ENCODE measurements at places on chromosomes 4 and X. TPM values are rescaled to one million over a fixed set of nuclear protein-coding genes. Genes with fewer than 3 reads are reported as not detected.

DNA sequence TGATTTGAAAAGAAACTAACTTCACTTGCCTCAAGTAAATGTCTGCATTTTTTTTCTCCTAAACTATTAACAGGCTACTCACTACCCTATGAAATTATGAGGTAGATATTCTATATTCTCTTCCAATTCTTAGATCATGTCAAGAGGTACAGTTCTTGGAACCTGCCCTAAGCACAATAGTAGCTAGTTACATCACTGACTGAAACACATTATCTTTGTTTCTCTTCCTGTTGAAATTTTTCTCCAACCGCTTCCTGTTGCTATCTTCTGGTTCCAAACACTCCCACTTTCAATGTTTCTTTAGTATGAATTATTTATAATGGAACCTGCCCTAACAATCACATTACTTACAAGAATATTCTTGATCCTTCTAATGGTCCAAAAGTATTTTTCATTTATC, 5.0 kb upstream of the BANK1 start:
- no peaks in the 10 kb centered on the region for H3K36me3 ChIP-seq
- H3K4me1 ChIP-seq, result peaks cover 3% of the 10 kb centered on the region
- no peak overlapping the region for H3K4me3 ChIP-seq
- H3K27ac ChIP-seq, result no peak overlapping the region
- H3K27me3 ChIP-seq, result no peaks in the 10 kb centered on the region
- DNase-seq, result no peak

The PCDH7 gene
- 59.9 TPM for total RNA-seq

DNA sequence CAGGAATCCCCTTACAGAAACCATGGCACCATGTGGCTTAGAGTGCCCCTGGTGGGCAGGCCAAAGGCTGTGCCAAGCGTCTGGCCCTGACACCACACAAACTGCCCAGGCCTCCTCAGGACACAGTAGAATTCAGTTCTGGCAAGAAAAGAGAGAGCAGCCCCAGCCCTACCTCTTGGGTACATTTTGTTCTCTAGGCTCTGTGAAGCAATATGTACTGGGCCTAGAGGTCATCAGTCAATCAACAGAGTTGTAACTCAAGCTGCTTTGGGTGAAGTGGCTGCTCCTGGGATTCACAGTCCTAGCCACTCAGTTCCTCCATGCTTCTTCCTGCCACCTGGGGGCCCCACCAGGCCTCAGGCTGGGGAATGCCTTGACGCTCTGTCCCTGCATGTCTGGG, 158.1 kb upstream of the MAMLD1 start:
- H3K27ac ChIP-seq, result no peak overlapping the region
- DNase-seq, result no peak
- no peaks in the 10 kb centered on the region for H3K36me3 ChIP-seq
- H3K27me3 ChIP-seq, result no peaks in the 10 kb centered on the region
- H3K4me3 ChIP-seq, result no peak overlapping the region

- no peaks in the 10 kb centered on the region for H3K36me3 ChIP-seq
- no peaks in the 10 kb centered on the region for H3K27me3 ChIP-seq
- no peak overlapping the region for H3K4me3 ChIP-seq
- DNase-seq, result no peak
- H3K27ac ChIP-seq, result no peak overlapping the region
Measured at GRCh38 chrX:22378296-22378695, 105.6 kb downstream of the CBLL2 start.

The CCDC110 gene
- 3.0 TPM for total RNA-seq

GRCh38 chr4:152500800-152501434, 35.0 kb downstream of the FBXW7 start:
- no peaks in the 10 kb centered on the region for H3K27me3 ChIP-seq
- no peaks in the 10 kb centered on the region for H3K36me3 ChIP-seq
- DNase-seq, result peak; percentile 91
- no peak overlapping the region for H3K4me3 ChIP-seq
- H3K27ac ChIP-seq, result no peak overlapping the region

DNA sequence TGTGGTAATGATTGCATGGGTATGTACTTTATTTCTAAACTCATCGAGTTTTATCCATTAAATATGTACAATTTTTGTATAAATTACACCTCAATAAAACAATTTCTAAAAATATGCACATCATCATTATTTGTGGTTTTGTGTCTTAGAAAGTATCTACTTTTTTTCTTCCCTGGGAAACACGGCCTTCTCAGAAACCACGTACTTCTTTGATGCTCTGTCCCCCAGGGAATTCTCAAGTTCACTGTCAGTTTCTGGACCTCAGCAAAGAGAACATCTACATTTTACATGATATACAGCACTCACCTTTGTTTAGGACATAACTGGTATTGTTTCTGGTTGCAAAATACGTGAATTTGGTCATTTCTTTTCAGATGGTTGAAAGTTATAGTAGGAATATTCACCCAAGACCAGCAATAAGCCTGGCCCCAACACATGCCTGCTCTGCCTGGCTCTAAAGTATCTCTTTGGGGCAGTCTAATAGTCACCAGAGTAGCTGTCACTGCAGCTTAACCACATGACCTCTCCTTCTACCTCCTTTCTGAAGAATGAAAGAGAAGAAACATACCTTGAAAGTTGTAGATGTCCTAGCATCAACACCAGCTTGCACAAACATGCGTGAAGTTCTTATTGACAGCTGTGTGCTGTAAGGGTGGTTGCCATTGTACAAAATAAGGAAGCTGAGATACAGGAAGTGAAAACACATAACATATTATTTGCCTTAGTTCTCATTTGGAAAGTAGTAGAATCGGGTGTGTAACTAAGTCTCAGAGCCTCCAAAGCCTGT, 48.4 kb upstream of the SPANXN4 start:
- H3K4me3 ChIP-seq, result no peak overlapping the region
- no peak overlapping the region for H3K27ac ChIP-seq
- no peaks in the 10 kb centered on the region for H3K4me1 ChIP-seq
- no peaks in the 10 kb centered on the region for H3K36me3 ChIP-seq
- no peak for DNase-seq

DNA sequence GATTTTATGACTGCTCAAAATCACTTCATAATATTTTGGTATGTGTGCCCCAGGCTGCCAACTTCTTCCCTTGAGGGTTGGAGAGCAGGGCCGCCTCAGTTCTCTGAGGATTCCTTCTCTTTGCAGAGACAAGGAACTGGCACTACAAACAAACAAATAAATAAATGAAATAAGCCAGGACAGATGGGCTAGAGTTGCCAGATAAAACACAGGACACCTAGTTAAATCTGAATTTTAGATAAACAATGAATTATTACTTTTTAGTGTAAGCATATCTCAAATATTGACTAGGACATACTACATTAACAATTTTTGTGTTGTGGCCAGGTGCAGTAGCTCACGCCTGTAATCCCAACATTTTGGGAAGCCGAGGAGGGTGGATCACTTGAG, 122.5 kb downstream of the FHDC1 start:
- peaks cover 4% of the 10 kb centered on the region for H3K27me3 ChIP-seq
- H3K4me1 ChIP-seq, result peaks cover 4% of the 10 kb centered on the region

The NLRP2B gene
- total RNA-seq, result not detected

GRCh38 chr4:100988876-100989275, 358.4 kb downstream of the PPP3CA start:
- no peak overlapping the region for H3K4me3 ChIP-seq
- no peak for DNase-seq
- no peaks in the 10 kb centered on the region for H3K36me3 ChIP-seq
- no peaks in the 10 kb centered on the region for H3K27me3 ChIP-seq

DNA sequence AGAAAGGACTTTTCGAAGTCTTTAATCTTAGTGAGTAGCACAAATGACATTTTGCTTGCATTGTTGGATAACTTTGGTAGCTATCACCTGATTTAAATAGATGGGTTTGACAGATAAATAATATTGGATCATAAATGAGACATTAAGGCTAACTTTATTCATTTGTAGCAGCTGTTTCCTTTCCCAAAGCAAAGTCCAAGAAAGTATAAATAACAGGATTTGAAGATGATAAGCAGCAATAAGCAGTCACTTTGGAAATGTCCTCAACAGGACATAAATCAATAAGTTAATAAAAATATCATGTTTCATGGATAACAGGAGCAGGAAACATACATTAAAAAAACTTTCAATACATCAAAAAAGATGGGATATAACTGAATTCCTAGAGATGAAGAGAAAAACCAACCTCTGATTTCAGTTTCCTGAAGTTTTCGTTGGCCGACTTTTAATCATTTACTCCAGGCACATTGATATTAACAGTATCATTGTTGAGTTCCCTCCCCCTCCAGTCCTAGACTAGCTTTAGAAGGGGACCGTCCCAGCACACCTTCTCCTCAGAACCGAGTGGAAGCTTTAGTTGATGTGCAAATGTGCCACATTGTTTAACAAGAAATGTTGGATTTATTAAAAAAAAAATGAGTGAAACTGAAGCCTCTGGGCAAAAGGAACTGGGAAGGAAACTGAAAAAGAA, 169.9 kb upstream of the AGA start:
- no peaks in the 10 kb centered on the region for H3K4me1 ChIP-seq
- no peak overlapping the region for H3K27ac ChIP-seq
- no peak overlapping the region for H3K4me3 ChIP-seq
- no peak for DNase-seq

- no peak for DNase-seq
- H3K4me3 ChIP-seq, result no peak overlapping the region
- no peaks in the 10 kb centered on the region for H3K36me3 ChIP-seq
- H3K4me1 ChIP-seq, result no peaks in the 10 kb centered on the region
Measured at GRCh38 chrX:19920945-19921344, 33.5 kb upstream of the SH3KBP1 start.

GRCh38 chr4:66885501-66886165, 659.7 kb downstream of the CENPC start:
- no peaks in the 10 kb centered on the region for H3K36me3 ChIP-seq
- no peaks in the 10 kb centered on the region for H3K27me3 ChIP-seq
- no peaks in the 10 kb centered on the region for H3K4me1 ChIP-seq
- no peak overlapping the region for H3K27ac ChIP-seq
- H3K4me3 ChIP-seq, result no peak overlapping the region
- no peak for DNase-seq

The RAI2 gene
- 2.2 TPM for total RNA-seq
